Lower lobe of right lung (tissue), 2 donors: ENCODE measurements at places on chromosomes 3 and 15.

DNA sequence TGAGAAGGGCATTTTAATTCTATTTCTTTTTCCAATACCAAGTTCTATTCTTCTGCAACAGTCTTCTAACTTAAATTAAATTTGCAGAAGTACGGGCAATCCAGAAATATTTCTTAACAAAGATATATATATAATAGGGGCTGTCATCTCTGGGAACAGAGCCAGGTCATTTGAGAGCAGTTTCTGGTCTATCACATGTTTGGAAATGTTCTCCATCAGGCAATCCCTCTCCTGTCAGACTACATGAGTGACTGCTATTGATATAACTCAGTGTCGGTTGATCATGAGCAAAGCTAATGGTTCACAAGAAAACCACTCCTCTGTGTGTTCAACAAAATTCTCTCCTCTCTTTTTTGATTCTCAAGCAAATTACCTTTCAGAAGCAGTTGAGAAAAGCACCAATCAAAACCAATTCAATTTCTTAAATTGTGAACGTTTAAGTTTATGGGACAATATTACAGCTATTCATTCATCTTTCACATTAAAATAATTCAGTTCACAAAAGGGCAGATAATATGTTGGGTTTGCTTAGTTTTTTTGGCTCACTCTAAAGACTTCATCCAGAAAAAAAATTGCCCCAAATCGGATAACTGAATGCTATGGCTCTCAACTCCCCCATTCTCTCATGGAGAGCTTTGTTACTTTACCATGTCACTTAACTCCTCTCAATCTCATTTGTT, 152.9 kb upstream of the TGFBR2 start:
- DNase-seq: no peak

DNA sequence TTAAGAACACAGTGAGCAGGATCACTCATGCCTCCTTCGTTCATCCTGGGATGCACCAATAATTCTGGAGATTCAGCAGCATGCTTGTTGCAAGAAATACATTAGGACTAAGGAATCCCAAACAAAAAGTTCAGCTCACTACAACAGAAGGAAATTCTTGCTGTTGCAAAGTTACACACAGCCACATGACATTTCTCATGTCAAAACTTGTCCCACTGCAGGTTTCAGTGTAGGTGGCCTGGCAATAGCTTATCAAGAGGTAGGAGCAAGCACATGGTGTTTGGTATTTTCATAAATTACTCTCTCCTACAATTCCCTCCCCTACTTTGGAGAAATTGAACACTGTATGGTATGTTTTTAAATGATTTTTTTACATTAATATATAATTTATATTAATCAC, 399.6 kb upstream of the EPHA3 start:
- no peak for DNase-seq

GRCh38 chr15:73884159-73884558, 10.8 kb downstream of the TBC1D21 start:
- DNase-seq: no peak

GRCh38 chr15:95494971-95495541, 835.4 kb upstream of the NR2F2 start:
- no peak for DNase-seq

DNA sequence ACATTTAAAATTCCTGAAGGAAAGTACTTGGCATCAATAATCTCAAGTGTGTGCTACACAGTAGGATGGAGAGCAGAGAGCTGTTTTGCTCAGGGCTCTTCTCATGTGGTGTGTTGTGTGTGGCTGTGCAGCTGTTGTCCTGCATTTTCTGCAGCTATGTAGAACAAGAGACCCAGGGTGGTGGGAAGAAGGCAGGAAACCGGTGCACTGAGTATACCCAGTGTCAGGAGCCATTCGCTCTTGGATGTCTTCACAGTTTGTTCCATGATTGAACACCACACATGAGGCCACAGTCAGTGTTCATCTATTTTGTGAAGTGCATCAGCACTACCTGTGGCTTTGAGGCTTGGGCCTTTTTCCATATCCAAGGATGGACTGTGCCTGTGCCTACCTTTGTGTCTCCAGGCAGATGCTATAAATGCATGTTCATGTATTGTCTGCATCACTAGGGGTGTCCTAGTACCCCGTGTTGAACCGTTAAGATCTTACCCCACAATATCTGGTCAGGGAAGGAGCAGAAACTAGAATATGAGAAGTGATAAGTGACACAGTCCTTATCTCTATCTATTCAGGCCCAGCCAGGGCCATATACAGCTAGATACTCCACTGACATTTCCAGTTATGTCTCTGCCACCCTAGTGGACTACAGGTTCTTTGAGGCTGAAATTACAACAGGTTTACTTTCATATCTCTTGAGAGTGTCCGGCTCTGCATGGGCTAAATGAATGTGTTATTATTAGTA, 194.3 kb downstream of the NR2F2 start:
- no peak for DNase-seq

DNA sequence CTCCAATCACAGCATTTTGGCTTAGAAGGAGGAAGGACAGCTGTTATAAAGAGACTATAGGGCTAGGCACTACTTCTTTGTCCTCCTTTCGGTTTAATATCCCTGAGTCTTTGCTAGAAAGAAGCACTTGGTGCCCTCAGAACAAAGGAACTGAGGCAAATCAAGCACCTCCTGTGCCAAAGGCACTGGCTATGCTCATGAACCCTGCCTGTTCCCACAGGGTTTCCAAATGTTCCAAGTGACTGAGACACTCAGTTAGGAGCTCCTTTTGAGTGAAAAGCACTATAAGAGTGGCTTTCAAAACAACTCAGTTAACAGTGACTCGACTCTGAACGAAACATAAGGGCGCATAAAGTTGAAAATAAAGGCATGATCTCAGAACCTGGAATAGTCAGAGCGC, 25.0 kb downstream of the TBC1D2B start:
- DNase-seq: no peak

GRCh38 chr3:180352261-180352660, 249.7 kb upstream of the TTC14 start:
- DNase-seq: no peak

GRCh38 chr3:139251529-139251928, 92.3 kb upstream of the MRPS22 start:
- peak; percentile 57 for DNase-seq

DNA sequence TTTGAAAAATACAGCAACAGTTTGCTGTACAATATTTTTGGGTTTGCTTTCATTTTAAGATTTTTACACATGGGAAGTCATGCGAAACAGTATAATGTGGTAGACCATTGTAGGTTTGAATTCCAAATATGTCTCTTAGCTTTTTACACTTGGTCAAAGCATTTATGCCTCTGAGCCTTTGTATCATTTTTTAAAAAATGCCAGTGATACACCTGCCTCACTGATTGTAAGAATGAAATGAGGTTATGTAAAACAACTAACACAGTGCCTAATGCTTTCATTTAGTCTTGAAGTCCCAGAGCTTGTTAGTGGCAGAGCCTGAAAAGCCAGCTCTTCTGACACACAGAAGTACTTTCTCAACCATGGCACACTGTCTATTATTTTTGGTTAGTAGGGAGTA, 202.0 kb downstream of the UBE2E2 start:
- no peak for DNase-seq

DNA sequence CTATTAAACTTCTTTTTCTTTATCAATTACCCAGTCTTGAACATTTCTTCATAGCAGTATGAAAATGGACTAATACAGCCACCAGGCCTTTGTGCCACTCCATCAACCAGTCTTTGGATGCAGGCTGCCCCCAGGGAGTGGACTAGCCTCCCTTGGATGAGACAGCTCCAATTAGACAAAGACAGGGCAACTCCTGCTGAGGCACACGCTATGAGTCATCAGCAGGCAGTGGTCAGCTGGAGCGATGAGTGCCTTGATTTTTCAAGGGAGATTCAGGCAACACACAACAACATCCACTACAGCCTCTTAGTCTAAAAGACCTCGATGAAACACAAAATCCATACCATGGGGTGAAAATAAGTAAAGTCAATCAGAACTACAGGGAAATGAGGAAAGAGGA, 160.1 kb downstream of the ARRDC4 start:
- DNase-seq: no peak

DNA sequence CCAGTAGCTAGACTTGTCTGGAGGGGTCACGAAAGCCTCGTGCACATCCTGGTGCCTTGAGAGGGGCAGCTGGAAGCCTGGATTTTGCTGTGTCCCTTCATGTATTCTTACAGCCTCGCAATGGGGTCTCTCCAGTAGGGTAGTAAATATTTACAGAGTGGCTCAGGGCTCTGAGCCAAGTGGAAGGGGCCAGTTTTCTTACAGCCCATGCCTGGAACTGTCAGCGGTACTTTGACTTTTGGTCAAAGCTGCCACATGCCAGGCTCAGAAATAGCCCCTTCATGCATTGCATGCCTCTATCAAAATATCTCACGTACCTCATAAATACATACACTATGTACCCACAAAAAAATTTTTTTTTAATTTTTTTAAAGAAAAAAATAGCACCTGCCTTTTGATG, 119.2 kb downstream of the OSBPL10 start:
- DNase-seq: no peak

- no peak for DNase-seq
These were observed 575.4 kb downstream of the NTRK3 start for GRCh38 chr15:87681104-87681503.

GRCh38 chr3:187961366-187961765, 192.6 kb upstream of the LPP start:
- DNase-seq: no peak

DNA sequence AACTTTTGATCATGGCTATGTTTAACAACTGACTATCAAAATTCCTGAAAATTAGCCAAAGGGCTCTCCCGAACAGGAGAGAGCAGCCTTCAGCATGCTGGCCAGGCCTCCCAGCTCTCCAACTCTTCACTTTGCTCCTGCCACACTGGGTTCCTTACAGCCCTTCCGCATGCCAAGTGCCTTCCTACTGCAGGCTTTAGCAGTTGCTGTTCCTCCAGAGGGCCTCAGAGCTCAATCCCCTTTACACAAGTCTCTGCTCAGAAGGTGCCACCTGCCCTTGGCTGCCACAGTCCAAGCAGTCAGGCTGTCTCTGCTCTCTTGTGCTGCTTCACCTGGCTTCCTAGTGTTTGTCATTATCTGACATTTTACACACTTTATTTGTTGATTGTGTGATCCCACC, 553.1 kb upstream of the PPP2R3A start:
- no peak for DNase-seq

DNA sequence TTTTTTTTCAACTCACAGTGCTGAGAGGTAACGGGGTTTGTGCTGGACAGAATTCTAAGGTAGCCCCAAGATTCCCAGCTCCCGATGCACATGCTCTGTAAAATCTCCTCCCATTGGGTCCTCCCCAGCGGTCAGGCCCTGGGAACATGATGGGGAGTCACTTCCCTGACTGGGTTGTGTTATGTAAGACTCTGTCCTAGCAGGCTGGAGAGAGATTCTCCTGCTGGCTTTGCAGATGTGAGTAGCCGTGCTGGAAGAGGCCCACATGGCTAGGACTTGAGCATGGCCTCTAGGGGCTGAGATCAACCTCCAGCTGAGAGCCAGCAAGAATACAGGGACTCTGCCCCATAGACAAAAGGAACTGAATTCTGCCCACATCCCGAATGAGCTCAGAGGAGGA, 83.7 kb upstream of the OXTR start:
- DNase-seq: no peak

DNA sequence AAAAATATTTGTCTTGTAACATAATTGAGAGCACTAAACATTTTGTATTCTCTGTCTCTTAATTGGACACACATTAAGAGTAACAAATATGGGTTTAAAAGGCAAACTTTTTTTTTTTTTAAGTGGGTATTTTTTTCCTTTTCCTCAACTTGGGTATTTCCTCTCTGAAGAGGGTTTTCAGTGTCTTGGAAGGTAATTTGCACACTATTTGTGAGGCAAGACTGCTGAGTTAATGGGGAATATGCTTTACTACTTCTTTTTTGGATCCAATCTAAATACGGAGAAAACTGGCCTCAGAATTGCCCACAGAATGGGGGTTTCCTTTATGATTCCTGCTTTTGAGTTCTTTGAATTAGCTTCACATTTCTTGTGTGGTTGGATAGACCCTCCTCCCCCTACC, 105.2 kb downstream of the FNDC3B start:
- no peak for DNase-seq

- no peak for DNase-seq
These were observed 506 bp downstream of the RAD51 start for GRCh38 chr15:40695469-40695890.

DNA sequence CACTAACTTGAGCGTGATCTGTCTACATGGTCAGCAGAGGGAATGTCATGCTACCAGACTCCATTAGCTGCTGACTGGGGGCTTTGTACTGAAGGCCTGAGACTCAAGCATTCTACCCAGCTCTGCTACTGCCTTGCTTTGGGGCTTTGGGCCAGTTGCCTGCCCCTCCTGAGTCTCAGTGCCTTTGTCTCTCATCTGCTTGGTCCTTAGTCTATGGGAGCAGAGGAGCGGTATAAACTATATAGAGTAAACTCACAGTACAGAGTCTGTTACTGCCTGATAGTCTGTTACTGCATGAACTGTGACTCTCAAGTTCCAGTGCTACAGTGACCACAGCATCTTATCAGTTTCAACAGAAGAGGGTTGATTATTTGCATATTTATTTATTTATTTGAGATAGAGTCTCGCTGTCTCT, 38.5 kb upstream of the C15orf39 start:
- DNase-seq: no peak

- DNase-seq: no peak
These were observed 87.6 kb downstream of the DPH6 start for GRCh38 chr15:35458176-35458856.

GRCh38 chr15:56744701-56745683, 11.7 kb upstream of the ZNF280D start:
- no peak for DNase-seq

DNA sequence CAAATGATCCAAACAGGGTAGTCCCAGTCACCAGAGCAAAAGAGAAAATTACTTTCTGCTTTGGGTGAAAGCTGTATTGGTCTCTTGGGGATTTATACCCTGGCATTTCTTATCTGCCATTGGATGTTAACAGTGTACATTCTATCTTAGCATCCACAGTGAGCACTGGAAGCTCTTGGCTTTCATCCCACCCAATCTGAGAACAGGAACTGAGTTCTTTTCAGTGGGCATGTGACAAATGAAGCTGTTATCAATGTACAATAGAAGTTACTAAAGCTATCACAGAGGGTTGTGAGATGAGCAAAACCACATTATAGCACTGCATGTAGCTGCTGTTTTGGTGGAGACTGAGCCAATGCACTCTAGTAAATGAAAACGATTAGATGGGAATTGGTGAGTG, 300.7 kb downstream of the TUSC7 start:
- DNase-seq: no peak

- DNase-seq: no peak
These were observed 27.4 kb downstream of the CGNL1 start for GRCh38 chr15:57403566-57404325.

DNA sequence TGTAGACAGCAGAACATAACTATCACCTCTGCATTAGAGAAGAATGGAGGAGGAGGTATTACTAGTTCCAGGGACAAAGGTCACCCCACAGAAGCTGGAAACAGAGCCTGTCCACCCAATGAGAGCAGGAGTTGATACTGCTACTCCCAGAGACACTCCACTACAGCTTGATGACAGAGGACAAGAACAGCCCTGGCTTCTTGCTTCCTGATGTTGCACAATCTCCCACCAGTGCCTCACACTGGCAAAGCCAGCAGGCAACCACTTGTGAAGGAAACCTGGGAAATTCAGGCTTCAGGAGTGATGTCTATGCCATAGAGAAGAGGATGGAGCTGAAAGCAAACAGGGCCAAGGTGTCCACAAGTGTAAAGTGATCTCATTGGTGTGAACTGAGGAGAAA, 78.0 kb upstream of the POU1F1 start:
- no peak for DNase-seq
